Dermis microvascular lymphatic vessel endothelial cell (primary cell): ENCODE measurements at places on chromosomes 1 and 21. TPM values are rescaled to one million over a fixed set of nuclear protein-coding genes. Genes with fewer than 3 reads are reported as not detected.

The GBP5 gene
- 0.25 and 0.26 TPM in 2 replicates for total RNA-seq

The PRELP gene
- total RNA-seq = not detected in 2 replicates

- DNase-seq = no peak
Measured at GRCh38 chr1:181296180-181296579, 187.1 kb upstream of the CACNA1E start.

DNA sequence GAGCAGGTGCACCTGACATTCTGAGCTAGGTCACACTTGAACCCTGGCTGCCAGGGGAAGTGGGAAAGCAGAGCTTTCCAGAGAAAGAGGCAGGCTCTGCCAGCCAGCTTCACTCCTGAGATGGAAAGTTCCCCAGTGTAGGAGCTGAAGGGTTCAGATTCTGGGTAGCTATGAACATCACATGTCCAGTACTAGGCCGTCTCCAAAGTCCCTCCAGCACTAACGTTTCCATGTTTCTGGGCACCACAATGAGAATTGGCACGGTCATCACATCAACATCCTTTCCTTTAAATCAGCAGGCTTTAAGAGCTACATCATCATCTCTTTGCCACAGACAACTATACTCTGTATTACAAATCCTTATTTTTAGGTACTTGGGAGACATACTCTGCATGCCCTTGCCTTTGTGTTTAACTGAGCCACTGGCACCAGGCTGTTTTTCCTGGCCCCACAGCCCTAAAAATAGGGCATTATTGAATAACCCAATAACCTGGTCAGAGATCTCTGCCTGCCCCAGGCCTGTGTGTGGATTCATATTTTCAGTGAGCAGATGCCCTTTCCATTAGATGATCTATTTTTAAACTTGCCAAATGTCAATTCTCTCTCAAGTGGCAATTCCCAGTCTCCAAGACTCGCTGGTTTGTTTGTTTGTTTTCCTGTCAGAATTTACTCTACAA is 35.4 kb upstream of the USP24 start:
- no peak for DNase-seq

The FCRL5 gene
- not detected in 2 replicates for total RNA-seq

DNA sequence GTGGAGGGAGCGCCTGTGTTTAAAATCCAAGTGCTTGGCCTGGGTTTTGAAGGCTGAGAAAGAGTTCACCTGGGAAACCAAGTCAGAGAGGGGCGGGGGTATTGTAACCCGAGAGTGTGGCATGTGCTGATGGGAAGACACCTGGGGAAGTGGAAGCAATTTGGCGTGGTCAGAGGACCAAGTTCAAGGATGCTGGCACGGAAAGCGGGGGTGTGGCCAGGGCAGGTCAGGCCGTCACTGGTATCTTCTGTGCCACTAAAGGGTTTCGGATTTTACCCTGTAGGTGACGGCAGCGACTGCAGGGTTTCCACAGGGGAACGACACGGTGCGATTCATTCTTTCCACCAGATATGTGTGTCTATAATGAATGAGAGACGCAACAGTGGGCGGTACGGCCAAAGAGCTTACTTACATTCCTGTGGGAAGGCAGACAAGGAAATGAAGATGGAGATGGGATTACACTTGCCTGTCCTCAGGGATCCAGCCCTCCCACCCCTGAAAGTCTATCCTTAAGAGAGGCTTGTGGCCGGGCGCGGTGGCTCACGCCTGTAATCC is 31.3 kb downstream of the CA6 start:
- DNase-seq = no peak

DNA sequence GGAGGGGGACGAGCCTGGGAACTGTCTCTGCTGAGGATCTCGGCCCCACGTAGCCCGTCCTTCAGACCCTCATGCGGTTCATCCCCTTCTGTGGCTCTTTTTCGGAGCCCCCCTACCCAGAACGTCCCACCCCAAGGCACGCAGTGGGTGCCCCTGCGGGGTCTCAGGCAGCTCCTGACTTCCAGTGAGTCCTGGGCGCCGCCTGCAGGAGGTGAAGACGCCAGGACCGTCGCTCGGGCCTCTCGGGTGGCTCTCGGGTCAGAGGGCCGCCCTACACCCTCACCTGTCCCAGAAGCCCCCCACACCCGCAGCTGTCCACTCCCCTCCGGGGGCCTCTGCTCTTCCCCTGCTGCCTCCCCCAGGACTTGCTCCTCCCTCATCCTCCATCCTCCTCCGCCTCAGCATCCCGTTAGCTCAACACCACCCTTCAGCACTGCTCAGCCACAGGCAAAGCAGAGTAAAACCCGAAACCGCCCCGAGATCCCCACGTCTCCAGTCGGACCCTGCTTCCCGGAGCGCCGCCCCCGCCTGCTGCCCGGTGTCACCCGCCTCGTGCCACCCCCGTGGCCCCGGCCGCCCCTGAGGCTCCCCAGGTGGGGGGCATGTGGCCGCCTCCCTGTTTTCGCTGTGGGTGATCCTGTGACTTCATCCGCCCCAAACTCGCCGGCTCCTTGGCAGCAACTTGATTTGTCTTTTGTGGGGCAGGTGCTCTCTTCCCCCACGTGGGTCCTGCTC is 13.3 kb upstream of the POFUT2 start:
- no peak for DNase-seq

DNA sequence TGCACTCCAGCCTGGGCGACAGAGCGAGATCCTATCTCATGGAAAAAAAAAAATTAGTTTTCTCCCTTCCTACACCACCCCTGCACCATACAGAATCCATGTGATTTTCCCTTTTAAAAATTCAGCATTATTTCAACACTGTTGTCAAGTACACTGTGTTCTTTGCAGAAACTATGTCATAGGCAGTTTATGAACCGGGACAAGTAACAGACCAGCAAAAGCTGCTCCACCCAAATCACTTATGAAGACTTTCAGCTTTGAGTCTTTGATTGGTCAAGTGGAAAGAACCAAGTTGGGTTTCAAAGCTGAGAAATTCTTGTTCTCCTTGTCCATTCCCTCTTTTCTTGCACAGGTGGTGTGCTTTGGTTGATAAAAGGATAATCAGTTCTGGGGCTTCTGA is 173.0 kb downstream of the CDC7 start:
- DNase-seq = no peak

DNA sequence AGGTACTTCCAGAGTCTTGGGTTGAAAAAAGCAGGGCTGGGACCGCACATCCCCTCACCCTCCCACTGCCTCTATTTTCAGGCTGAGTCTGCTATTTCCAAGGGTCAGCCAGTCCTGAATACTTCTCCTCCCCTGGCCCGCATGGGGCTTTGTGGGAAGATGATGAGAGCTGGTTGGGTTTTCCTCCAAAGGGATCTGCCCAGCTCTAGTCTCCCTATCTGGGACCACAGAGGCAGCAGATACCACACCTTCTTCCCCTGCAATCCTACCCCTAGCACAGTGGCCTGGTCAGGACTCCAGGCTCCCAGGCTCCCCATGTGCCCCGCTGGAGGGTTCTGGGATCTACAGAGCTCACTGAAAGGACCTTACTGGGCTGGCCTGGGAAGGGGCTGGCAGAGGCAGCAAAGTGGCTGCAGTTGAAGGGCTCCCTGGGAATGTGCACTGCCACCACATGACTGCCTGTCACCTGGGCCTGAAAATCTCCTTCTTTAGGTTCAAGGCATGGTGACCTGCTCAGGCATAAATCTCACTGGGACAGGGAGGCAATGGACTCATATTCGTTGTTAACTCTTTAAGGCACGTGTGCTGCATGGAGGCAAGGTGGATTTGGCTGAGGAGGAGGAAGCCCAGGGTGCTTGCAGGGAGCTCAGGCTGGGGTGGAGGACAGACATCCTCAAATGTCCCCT is 13.1 kb downstream of the CACNA1S start:
- no peak for DNase-seq

GRCh38 chr1:161549652-161550051 is at the start of gene FCGR3A:
TSS of gene FCGR3A (minus strand) at chr1:161549818. CDS start at chr1:161549736, 82 bp downstream.
- DNase-seq = no peak
